ENCODE measurements at places on chromosomes 3 and 15.

GRCh38 chr3:134437211-134437752 lies 48.5 kb downstream of the ANAPC13 start:
- DNase-seq, result no peak

- no peak for DNase-seq
These were observed 60.0 kb downstream of the DNASE1L3 start for GRCh38 chr3:58150810-58151199.

DNA sequence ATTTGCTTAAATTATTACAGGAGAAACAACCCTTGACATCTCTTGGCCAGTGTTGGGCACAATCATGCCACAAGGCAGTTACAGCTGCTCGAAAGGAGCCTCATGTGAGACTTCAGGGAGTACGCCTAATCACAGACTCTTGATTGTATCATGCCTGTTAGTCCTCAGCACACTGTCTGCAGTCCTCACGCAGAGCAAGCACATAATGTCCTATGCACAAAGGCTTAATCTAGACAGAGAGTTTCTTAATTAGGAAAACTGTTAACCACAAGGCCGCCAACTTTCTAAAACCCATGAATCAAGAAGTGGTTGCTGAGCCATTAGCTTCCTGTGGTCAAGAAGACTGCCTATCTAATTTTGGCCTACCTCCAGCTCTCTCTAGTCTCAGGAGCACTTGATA lies 172.0 kb downstream of the UNC13C start:
- DNase-seq, result no peak

DNA sequence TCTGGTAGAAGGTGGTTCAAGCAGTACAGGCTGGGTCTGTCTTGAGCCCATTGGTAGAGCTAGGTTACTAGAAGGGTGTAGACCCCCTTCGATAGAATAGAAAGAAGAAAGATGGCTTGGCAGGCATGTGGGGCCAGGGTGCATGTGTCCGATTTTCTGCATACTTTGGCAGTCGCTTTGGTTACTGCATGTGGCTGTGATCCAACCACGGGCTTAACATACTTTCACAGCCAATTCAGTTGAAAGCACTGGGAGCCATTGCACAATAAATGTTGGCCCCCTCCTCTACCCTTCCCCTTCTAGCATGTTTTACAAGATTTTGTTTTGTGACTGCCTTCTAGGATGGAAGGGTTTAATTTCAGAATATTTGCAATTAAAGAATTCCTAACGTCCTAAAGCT lies 7.2 kb downstream of the ARID3B start:
- DNase-seq, result no peak

GRCh38 chr3:73863546-73864079 lies 238.9 kb upstream of the PDZRN3 start:
- no peak for DNase-seq

DNA sequence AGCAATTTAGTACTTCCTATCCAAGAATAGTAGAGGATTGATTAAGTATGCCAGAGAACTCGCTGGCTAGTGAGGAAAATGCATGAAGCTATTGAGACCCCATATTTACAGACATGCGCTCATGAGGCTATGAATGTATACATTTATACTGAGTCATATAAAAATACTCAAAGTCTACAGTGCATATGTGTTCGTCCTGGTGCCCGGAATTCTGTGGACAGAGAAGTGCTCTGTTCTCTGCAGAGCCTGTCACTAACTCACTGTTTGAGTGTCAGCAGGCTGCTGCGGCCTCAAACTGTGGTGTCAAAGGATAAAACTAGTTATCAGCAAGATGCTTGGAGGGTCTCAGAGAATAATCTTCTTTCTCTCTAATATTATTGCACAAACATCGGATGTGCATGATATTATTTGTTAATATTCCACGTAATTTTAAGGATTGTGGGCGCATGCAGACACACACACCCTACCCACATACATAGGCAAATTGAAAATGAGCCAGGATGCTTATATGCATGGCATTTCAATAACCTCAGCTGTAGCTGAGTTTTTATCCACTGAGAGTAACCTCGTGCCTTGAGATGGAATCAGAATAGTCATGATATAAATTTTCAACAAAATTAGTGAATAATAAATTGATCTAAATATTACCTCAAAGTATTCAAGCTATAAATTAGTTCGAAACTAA lies 50.0 kb upstream of the TSC22D2 start:
- no peak for DNase-seq

- no peak for DNase-seq
These were observed 84.1 kb downstream of the LRIG1 start for GRCh38 chr3:66416556-66417304.

- no peak for DNase-seq
These were observed 82.5 kb upstream of the BCL6 start for GRCh38 chr3:187827723-187828122.

GRCh38 chr15:62578546-62578945 lies 413.5 kb upstream of the C2CD4B start:
- no peak for DNase-seq

Measured in retina (tissue), 1 donor.